ENCODE measurements at places on chromosomes 11 and 22. TPM values are rescaled to one million over a fixed set of nuclear protein-coding genes. Genes with fewer than 3 reads are reported as not detected.

DNA sequence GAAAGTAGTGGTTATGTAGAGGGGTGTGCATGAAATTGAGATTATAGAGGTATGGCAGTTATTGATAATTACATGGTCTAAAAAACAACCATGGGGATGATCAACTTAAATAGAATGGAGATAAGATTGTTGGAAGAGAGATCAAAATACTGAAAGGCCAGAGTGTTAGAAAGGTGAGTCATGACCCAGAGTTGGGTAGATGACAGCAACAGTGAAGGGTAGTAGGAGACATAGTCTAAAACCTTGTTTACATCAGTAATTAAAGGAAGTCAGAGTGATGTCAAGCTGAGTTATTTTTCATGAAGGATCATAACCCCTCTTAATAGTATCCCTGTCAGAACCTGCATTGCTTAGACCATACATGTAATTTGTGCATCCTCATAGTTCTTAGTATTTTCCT is 110.9 kb downstream of the ELP4 start:
- no peaks in the 10 kb centered on the region for H3K36me3 ChIP-seq
- no peaks in the 10 kb centered on the region for H3K27me3 ChIP-seq
- H3K27ac ChIP-seq: no peak overlapping the region
- no peak overlapping the region for H3K4me3 ChIP-seq

DNA sequence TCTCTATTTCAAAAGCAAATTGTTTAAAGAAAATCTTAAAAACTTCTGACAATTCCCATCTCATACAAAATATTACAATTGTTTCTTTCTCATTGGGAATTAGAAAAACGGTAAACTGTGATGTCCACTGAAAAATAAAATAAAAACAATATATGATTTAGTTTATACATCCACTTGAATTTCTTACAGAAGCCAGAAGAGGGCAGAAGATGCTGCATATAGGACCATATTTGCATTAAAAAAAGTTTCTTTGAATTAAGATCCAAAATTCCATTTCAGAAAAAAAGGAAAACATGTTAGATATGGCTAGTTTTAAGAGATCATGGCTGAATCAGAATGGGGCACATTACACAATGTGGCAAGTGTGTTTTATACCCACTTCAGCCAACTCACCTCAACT is 39.3 kb upstream of the LRRC4C start:
- no peaks in the 10 kb centered on the region for H3K4me1 ChIP-seq
- DNase-seq: peak; percentile 43
- H3K27ac ChIP-seq: no peak overlapping the region
- H3K27me3 ChIP-seq: no peaks in the 10 kb centered on the region
- no peak overlapping the region for H3K4me3 ChIP-seq

The APLNR gene
- not detected for total RNA-seq

GRCh38 chr11:131537196-131537595 is 166.8 kb downstream of the NTM start:
- H3K27me3 ChIP-seq: peaks cover 62% of the 10 kb centered on the region
- no peak overlapping the region for H3K27ac ChIP-seq
- DNase-seq: no peak
- no peaks in the 10 kb centered on the region for H3K36me3 ChIP-seq
- no peaks in the 10 kb centered on the region for H3K4me1 ChIP-seq

GRCh38 chr11:76910620-76911414 is 50.1 kb downstream of the ACER3 start:
- DNase-seq: no peak
- H3K36me3 ChIP-seq: 0 out of 2 replicates have a peak, but pooled peaks cover 6% of the 10 kb centered on the region
- H3K27ac ChIP-seq: no peak overlapping the region
- H3K4me3 ChIP-seq: no peak overlapping the region

DNA sequence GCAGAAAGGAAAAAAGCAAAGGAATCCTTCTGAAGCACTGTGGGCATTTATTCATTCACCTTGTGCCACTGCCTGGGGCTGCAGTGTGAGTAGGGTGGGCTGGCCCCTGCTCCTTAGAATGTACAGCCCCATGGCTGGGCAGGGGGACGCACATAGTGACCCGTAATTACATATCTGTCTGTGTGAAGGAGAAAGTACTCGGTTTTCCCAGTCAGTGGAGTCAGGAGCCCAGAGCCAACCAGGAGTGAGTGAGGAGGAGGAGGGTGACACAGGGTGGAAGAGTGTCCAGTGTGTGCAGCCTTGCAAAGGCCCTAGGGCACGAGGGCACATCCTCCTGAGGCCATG is 91.9 kb downstream of the CDKN1C start:
- no peaks in the 10 kb centered on the region for H3K27me3 ChIP-seq
- H3K36me3 ChIP-seq: no peaks in the 10 kb centered on the region
- H3K4me1 ChIP-seq: no peaks in the 10 kb centered on the region
- no peak overlapping the region for H3K4me3 ChIP-seq

The OR52H1 gene
- not detected for total RNA-seq

DNA sequence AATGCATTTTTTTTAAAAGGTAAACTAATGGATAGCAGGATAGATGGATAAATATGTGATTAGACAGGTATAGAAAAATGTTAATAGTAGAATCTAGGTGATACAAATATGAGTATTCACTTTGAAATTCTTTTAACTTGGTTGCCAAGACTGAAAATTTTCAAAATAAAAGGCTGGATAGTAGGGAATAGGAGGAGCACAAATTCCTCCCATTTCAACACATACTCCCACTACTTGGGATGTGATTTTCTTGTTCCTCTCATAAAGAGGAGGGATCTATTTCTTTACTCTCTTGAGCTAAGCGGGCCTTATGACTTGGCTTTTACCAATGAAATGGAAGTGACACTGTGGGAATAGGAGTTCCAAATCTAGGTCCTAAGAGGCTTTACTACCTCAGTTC is 35.9 kb downstream of the PIK3C2A start:
- H3K4me3 ChIP-seq: no peak overlapping the region
- H3K27ac ChIP-seq: no peak overlapping the region
- H3K4me1 ChIP-seq: no peaks in the 10 kb centered on the region
- H3K36me3 ChIP-seq: no peaks in the 10 kb centered on the region
- no peak for DNase-seq

- no peaks in the 10 kb centered on the region for H3K4me1 ChIP-seq
- H3K27ac ChIP-seq: no peak overlapping the region
- H3K4me3 ChIP-seq: no peak overlapping the region
- DNase-seq: no peak
- H3K36me3 ChIP-seq: no peaks in the 10 kb centered on the region
- H3K27me3 ChIP-seq: peaks cover 26% of the 10 kb centered on the region
These were observed 232.2 kb downstream of the GUCY1A2 start for GRCh38 chr11:106785913-106786650.

DNA sequence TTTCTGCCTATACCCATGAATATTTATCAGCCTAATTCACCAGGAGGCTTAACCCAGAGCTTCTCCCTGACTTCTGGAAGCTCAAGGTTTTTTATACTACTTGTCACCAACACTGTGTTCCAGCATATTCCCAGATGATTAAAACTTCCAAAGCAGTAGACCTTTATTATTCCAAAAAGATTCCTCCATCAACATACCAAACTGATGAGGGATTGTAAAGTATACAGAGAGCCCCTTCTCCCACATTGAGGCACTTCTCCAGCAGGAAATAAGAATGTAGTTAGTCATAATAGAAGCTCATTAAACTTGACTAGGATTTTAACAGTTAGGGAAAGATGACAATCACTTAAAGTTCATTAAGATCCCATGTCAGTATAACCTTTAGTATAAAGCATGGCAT is 51.4 kb upstream of the CEP126 start:
- peak overlapping the region; percentile 57 for H3K27ac ChIP-seq
- peak; percentile 82 for DNase-seq
- H3K4me3 ChIP-seq: 0 out of 2 replicates have a peak overlapping the region, but pooled peaks have one; percentile 5
- H3K4me1 ChIP-seq: peaks cover 55% of the 10 kb centered on the region
- H3K36me3 ChIP-seq: no peaks in the 10 kb centered on the region
- H3K27me3 ChIP-seq: no peaks in the 10 kb centered on the region

DNA sequence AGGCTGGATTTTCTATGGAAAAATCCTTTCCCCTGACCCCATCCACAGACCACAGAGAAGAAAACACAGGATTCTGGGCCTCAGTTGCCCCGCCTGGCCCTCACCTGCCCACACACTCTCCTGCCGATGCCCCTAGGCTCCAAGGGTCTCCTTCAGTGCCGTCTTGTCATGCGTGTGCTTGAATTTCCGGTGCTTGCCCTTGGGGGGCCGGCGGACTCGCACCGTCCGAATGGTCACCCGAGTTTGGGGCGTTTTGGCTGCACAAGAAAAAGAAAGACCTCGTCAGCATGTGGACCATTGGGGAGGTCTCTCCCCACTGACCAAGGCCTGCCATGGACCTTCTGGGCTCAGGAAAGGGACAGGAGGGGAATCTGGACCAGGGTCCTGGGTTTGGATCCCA is 19.2 kb downstream of the PDGFB start:
- H3K36me3 ChIP-seq: peaks cover 9% of the 10 kb centered on the region
- H3K27ac ChIP-seq: no peak overlapping the region
- no peaks in the 10 kb centered on the region for H3K27me3 ChIP-seq
- DNase-seq: no peak

The RRAS2 gene
- total RNA-seq: 59.7 TPM

DNA sequence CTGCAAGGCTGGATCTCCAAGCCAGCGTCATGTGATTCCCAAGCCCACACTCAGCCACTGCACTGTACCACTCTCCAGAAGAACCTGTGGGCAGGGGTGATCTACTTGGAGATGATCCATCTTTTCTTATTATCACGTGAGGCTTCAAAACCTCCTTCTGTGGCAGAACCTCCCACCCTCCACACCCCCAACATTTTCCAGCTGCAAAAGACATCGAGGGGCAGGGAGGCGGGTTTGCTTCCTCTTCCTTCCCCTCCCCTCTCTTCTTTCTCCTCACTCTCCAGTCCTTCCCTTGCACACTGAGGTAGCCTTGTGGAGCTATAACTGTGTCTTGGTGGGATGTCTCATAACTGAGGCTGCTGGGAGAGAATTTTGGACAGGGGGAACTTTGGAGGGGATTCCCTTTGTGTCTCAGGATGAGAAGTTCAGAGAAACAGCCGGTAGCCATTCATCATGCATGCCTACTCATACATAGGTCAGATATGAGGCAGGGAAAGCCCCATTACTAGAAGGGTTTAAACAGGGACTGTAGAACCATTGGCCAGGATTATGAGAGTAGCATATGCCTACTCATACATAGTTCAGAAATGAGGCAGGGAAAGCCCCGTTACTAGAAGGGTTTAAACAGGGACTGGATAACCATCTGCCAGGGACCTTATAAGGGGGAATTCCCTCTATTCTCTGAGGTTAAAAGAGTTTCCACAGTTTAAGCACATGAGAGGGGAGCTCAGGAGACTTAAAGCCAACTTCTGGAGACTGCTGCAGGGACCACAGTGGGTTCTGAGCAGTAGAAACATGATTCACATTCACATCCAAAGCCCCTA is 420.7 kb upstream of the CADM1 start:
- no peaks in the 10 kb centered on the region for H3K36me3 ChIP-seq
- H3K27me3 ChIP-seq: no peaks in the 10 kb centered on the region
- H3K4me3 ChIP-seq: no peak overlapping the region
- no peak overlapping the region for H3K27ac ChIP-seq

DNA sequence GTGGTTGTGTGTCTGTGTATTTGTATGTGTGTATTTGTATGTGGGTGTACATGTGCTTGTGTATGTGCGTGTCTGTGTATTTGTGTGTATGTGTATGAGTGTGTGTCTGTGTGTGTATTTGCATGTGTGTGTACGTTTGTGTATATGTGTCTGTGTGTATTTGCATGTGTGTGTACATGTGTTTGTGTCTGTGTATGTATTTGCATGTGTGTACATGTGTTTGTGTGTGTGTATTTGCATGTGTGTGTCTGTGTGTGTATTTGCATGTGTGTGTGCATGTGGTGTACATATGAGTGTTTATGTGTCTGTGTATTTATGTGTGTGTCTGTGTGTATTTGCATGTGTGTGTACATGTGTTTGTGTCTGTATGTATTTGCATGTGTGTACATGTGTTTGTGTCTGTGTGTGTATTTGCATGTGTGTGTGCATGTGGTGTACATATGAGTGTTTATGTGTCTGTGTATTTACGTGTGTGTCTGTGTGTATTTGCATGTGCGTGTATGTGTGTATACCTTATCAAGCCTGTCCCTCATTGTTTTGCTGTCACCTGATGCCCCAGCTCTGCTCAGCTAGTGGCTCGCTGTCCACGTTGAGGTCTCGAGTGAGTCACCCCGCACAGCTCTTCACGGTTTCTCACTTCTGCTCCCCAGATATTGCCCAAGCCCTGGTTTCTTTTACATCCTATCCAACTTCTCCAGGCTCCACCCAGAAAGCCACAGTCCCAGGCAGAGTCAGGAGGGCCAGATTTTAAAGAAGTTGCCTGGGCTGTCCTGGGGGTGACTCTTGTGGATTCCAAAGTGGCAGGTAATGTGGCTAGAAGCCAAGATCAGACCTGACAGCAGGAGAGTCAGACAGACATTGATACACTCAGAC is 15.2 kb downstream of the MB start:
- H3K4me3 ChIP-seq: no peak overlapping the region
- H3K27me3 ChIP-seq: no peaks in the 10 kb centered on the region
- peaks cover 47% of the 10 kb centered on the region for H3K4me1 ChIP-seq
- peak; percentile 88 for DNase-seq
- peak overlapping the region; percentile 47 for H3K27ac ChIP-seq
- no peaks in the 10 kb centered on the region for H3K36me3 ChIP-seq

DNA sequence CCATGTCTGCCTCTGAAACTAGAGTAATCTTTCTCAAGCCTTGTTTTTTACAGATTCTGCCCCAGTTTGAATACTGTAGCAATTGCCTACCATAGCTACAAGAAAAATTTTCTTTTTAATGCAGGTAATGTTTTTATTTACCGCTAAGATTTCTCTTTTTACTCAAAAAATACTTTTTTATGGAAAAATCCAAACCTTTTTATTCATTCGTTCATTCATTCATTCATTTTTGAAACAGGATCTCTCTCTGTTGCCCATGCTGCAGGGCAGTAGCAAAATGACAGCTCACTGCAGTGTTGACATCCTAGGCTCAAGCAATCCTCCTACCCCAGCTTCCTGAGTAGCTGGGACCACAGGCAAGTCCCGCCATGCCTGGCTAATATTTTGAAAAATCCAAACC is 2.7 kb upstream of the CPT1A start:
- H3K36me3 ChIP-seq: no peaks in the 10 kb centered on the region
- no peak for DNase-seq
- H3K27ac ChIP-seq: no peak overlapping the region
- peak overlapping the region; percentile 59 for H3K4me3 ChIP-seq

All from PC-3 (cell line).